ENCODE measurements at places on chromosomes 2 and 18. TPM values are rescaled to one million over a fixed set of nuclear protein-coding genes. Genes with fewer than 3 reads are reported as not detected.
A peak's percentile ranks its signal among the peaks of the same experiment; 100 is the strongest.

COBLL1 gene
- total RNA-seq: 1.3 TPM

MC2R gene
- total RNA-seq: not detected

UGT1A3 gene
- total RNA-seq: not detected

MEP1B gene
- total RNA-seq: 0.42 TPM

NPHP1 gene
- total RNA-seq: not detected

MROH2A gene
- not detected for total RNA-seq

CXCR1 gene
- total RNA-seq: not detected

GRCh38 chr2:5694306-5694705 is 2.1 kb downstream of the SOX11 start:
- H3K27me3 ChIP-seq: peaks cover 14% of the 10 kb centered on the region
- H3K4me3 ChIP-seq: no peak overlapping the region
- no peaks in the 10 kb centered on the region for H3K4me1 ChIP-seq
- no peaks in the 10 kb centered on the region for H3K36me3 ChIP-seq

DNA sequence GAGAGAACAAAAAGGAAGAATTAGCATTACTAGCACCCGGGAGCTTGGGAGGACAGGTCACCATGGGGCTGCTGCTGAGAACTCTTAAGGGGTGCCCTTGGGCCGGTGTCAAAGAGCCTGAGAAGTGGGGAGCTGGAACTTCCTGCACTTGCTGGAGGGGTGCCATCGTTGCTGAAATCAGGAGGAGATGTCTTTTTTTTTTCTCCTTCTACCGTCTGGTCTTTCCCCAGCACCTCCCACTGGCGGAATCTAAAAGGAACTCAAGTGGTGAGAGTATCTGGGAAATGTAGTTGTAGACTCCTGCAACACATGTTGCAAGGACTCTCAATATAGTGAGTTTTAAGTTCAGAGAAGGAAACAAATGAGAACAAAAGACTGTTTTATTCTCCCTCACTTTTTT is 6.1 kb upstream of the AMMECR1L start:
- no peak for DNase-seq
- H3K36me3 ChIP-seq: no peaks in the 10 kb centered on the region
- no peak overlapping the region for H3K27ac ChIP-seq
- H3K4me3 ChIP-seq: no peak overlapping the region
- no peaks in the 10 kb centered on the region for H3K27me3 ChIP-seq

- no peak for DNase-seq
- no peaks in the 10 kb centered on the region for H3K4me1 ChIP-seq
- no peak overlapping the region for H3K4me3 ChIP-seq
- H3K27me3 ChIP-seq: no peaks in the 10 kb centered on the region
- H3K36me3 ChIP-seq: peaks cover 23% of the 10 kb centered on the region
- H3K27ac ChIP-seq: no peak overlapping the region
Measured at GRCh38 chr2:232088771-232089170, 127.3 kb downstream of the DIS3L2 start.

DNA sequence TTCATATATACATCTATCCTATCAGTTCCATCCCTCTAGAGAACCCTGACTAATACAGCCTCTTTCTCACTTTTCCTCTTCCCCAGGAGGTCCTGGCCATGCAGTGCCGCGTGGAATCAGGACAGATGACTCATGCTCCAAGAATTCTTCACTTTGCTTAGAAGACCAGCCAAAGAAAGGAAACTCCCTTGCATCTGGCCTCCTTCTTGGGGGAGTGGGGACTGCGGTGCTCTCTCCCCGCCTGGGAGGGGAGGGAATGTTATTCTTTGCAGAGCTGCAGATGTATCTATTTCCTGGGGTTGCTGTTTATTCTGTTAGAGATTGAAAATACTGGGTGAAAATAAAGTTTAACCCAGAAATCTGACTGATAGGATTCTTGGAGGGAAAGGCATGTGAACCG is 111.5 kb upstream of the SH3BP4 start:
- DNase-seq: no peak
- no peaks in the 10 kb centered on the region for H3K36me3 ChIP-seq
- no peaks in the 10 kb centered on the region for H3K4me1 ChIP-seq
- H3K4me3 ChIP-seq: no peak overlapping the region

GRCh38 chr2:12871694-12872315 is 155.1 kb downstream of the TRIB2 start:
- no peaks in the 10 kb centered on the region for H3K36me3 ChIP-seq
- no peak overlapping the region for H3K27ac ChIP-seq
- no peaks in the 10 kb centered on the region for H3K4me1 ChIP-seq

GRCh38 chr18:49094979-49095632 is 144.3 kb upstream of the SMAD7 start:
- no peaks in the 10 kb centered on the region for H3K27me3 ChIP-seq
- H3K36me3 ChIP-seq: peaks cover 16% of the 10 kb centered on the region
- H3K27ac ChIP-seq: no peak overlapping the region
- no peaks in the 10 kb centered on the region for H3K4me1 ChIP-seq
- no peak overlapping the region for H3K4me3 ChIP-seq

DNA sequence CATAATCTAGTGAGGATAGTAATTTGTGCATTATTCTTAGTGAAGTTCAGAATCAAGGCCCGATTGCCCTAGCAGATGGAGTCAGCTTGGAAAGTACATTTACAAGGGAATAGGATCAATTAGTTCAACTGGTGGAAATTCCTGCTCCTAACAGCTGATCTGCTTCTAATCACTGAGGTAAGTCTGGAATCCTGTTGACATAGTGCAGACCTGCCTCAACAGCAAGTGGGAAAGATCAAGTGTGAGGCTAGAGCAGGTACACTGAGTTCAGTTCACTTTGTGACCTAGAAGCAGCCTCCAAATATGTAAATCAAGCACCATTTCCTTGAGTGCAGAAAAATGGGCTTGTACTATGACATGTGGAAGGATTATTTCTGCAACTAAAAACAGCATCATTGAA is 111.2 kb upstream of the NOSTRIN start:
- no peak overlapping the region for H3K27ac ChIP-seq
- H3K4me3 ChIP-seq: no peak overlapping the region
- H3K4me1 ChIP-seq: no peaks in the 10 kb centered on the region
- H3K36me3 ChIP-seq: no peaks in the 10 kb centered on the region

DNA sequence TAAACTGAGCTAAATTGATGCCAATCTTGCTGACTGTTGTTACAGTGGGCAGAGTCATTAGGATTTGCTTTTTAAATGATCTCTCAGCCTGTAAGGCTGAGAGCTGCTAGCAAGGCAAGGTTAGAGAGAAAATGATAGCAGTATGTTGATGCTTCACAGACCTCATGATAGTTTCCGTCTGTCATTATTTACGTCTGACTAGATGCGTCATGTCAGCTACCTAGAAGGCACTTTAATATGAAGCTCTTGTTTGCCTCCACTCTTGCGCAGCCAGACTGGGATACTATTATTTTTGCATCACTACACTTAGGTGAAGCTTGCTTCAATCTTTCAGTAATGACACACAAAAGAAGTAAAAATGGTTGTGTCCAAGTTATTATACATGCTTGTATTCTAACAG is 313.8 kb downstream of the LNPK start:
- H3K27ac ChIP-seq: no peak overlapping the region
- no peak overlapping the region for H3K4me3 ChIP-seq
- no peaks in the 10 kb centered on the region for H3K36me3 ChIP-seq
- no peaks in the 10 kb centered on the region for H3K4me1 ChIP-seq

DNA sequence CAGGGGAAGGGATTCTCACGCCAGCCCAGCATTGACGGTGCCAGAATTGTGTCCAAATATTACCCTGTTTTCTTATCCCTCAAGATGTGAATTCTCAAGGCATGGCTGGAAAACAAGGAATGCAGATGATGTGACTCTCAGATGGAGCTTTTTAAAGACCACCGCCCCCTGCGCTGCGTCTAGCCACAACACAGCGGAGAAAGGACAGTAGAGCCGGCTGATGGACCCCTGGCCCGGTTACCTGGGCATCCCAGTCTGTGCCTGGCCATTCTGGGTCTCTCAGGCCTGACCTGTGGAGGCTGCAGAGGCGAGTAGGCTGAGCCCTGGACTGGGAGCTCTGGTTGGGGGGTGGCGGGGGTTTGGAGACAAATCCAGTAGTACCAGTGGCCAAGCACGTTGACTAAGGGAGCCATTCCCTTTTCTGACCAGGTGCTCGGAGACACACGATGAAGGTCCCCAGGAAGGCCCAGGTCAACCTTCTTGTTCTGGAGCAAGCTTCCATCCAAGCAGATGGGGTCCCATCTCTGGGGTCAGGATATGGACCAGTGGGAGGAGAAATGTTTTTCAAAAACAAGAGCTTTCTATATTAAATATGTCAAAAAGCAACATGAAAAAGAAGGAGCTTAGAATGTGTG is 5.3 kb downstream of the CAPN13 start:
- H3K27ac ChIP-seq: no peak overlapping the region
- no peaks in the 10 kb centered on the region for H3K36me3 ChIP-seq
- no peaks in the 10 kb centered on the region for H3K4me1 ChIP-seq
- no peaks in the 10 kb centered on the region for H3K27me3 ChIP-seq
- no peak overlapping the region for H3K4me3 ChIP-seq
- no peak for DNase-seq

- H3K27ac ChIP-seq: no peak overlapping the region
- no peak for DNase-seq
- no peaks in the 10 kb centered on the region for H3K4me1 ChIP-seq
- H3K4me3 ChIP-seq: no peak overlapping the region
- H3K27me3 ChIP-seq: no peaks in the 10 kb centered on the region
- H3K36me3 ChIP-seq: no peaks in the 10 kb centered on the region
Measured at GRCh38 chr18:31162419-31162793, 250 bp downstream of the DSC1 start.

GRCh38 chr2:50674876-50675275 is 357.1 kb downstream of the NRXN1 start:
- H3K36me3 ChIP-seq: no peaks in the 10 kb centered on the region
- H3K27ac ChIP-seq: no peak overlapping the region
- H3K4me3 ChIP-seq: no peak overlapping the region

DNA sequence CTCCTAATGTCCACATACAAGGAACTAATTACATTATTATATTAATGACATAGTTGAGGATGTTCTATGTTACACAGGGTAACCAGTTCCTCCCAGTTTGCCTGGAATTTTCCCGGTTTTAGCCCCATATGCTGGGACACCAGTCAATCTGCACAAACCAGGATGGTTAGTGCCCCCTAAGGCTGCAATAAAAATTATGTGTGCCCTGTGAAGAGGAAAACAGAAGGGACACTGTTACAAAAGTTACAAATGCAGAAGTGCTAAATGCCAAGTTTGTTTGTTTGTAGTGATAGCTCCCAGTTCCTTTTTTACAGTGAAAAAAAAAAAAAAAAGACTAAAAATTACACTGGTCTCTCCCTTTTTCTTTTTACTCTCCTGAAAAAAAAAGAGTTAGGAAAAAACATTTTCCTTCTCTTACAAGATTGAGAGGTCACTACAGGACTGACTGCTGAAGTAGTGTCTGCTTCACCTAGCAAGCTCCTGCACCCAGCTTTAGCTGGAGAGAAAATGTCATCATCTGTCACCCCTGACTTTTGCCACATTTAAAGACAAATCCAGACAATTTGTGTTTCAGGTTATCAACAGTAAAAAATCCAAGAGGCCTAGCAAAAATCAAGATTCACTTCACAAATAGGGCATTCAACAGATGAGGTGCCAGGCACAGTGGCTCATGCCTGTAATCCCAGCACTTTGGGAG is 3.2 kb downstream of the ANKRD44 start:
- no peak for DNase-seq
- H3K4me3 ChIP-seq: peak overlapping the region; percentile 96
- no peaks in the 10 kb centered on the region for H3K36me3 ChIP-seq
- peak overlapping the region; percentile 88 for H3K27ac ChIP-seq

DNA sequence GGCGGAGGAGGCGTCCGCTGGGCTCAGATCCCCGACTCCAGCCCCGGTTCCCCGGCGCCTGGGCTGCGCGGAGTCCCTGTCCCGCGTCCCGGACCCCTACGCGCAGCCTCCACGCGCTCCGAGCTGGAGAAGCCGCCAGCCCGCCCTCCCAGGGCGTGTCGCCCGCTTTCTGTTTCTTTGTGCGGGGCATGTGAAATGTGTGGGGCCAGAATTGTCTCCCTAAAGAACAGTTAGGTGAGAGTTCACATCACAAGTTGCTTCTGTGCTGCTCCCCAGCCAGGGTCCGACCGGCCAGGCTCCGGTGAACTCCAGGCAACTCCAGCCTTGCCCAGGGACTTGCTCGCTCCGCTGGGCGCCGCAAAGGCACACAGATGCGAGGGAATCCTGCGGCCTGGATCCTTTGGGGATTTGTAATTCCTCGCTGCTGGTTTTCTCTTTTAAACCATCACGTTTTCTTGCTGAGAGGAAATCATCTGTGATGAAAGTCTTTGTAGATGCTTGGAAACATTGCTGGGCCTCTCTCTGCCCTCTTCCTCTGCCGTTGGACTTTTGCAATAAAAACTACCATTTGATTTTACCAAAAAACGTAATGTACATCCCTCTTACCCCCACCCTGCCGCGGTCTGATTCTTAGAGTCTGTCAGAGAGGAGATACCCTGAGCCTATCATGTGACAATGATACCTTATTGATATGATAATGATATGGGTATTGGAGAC is 631 bp downstream of the GYPC start:
- H3K36me3 ChIP-seq: no peaks in the 10 kb centered on the region
- H3K27me3 ChIP-seq: no peaks in the 10 kb centered on the region
- H3K4me3 ChIP-seq: peak overlapping the region; percentile 96
- DNase-seq: peak; percentile 33

DNA sequence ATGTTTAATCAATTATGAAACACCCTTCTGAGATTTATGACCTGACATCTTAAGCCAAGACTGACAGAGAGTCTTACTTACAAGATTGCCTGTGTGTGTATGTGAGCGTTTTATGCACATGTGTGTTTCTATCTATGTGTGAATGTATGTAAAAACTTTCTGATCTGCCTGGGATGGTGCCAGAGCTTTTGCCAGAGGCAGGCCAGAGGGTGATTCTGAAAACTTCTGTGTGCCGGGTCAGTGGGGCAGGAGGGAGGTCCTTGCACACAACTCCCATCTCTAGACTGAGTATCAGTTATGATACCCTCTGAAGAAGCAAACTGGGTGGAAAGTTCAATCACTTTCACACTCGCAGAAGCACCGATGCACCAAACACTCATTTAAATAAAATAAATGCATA is 335.0 kb upstream of the NT5C1B start:
- H3K27ac ChIP-seq: no peak overlapping the region
- no peaks in the 10 kb centered on the region for H3K27me3 ChIP-seq
- DNase-seq: no peak
- no peak overlapping the region for H3K4me3 ChIP-seq
- H3K4me1 ChIP-seq: no peaks in the 10 kb centered on the region
- no peaks in the 10 kb centered on the region for H3K36me3 ChIP-seq

DNA sequence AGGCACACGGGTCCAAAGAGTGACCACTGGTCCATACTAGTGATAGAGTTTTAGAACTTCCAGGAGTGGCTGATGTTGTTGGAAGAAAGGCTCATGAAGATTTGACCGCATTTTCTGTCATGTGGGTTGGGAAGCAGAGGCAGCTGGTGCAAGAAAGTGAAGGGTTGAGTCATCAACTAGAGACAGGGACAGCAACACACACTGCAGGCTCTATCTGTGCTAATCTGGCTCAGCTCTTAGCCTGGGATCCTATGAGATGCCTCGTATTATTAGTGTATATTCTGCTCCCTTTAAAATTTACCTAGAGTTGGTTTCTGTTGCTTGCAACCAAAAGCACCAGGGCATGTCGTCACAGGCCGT is 2.5 kb upstream of the SH3RF3 start:
- H3K36me3 ChIP-seq: no peaks in the 10 kb centered on the region
- no peak overlapping the region for H3K27ac ChIP-seq
- no peak for DNase-seq
- H3K4me1 ChIP-seq: peaks cover 34% of the 10 kb centered on the region

GRCh38 chr2:950080-950966 is at the start of gene SNTG2:
TSS of gene SNTG2 (plus strand) at chr2:950849. CDS start at chr2:950997, 148 bp downstream.
- H3K27me3 ChIP-seq: peaks cover 11% of the 10 kb centered on the region
- H3K4me1 ChIP-seq: peaks cover 7% of the 10 kb centered on the region

- DNase-seq: no peak
- H3K4me3 ChIP-seq: no peak overlapping the region
- no peaks in the 10 kb centered on the region for H3K27me3 ChIP-seq
- H3K4me1 ChIP-seq: no peaks in the 10 kb centered on the region
- no peak overlapping the region for H3K27ac ChIP-seq
Measured at GRCh38 chr2:20994130-20994529, 49.7 kb downstream of the APOB start.
